ENCODE measurements at places on chromosomes 5 and 9.

- no peak for DNase-seq
Observed at GRCh38 chr5:5353681-5354080, 68.8 kb upstream of the ICE1 start.

DNA sequence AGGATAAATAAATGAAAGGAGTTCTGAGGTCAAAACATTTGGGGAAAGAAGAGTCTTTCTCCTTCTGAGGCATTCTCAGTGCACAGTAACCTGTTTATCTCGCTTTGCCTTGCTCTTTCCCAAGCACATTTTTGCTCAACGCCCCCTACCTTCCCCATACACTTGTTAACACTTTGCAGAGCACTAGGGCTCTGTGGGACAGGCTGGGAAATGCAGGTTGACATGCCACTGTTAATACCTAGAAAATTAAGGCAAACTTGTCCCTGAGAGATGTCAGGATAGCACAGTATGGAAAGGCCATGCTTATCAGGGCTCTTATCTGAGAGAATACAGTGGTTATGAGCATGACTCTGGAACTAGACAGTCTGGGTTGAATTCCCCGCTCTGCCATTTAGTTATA lies 152.0 kb downstream of the DOCK8 start:
- DNase-seq = no peak

- no peak for DNase-seq
Observed at GRCh38 chr5:132651838-132652469, 6.0 kb upstream of the IL13 start.

- DNase-seq = peak; percentile 86
Observed at GRCh38 chr9:126781186-126782052, 23.4 kb upstream of the ZBTB43 start.

DNA sequence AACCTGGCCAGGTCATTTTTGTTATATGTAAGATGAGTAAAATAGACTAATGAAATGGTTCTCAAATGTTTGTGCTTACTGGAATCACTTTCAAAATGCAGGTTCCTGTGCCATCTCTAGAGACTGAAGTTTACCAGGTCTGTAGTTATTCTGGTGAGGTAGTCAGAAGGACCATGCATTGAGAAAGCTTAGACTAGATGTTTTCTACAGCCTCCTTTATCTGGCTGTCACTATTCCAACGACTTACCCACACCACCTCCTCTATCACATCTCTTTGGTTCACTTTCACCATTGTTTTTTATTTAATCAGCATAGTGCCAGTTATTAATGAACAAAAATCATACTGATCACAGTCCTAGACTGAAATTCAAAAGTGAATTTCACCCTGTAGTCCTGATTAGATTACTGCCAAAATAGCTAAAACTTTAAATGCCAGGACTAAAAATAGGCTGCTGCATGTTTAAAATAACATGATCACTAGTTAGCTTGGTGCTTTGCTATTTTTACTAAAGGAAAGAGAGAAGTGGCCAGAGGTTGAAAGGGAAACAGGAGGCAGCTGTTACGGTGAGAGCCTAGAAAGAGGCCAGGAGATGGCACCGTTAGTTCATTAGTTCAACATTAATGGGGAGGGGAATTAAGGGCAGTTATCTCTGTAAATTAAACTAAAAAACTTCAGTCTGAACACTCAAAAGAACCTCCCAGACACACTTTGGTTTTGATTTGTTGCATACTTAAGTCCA lies 13.9 kb upstream of the FNIP1 start:
- DNase-seq = no peak

- no peak for DNase-seq
Observed at GRCh38 chr5:82538339-82539034, 260.3 kb upstream of the RPS23 start.

DNA sequence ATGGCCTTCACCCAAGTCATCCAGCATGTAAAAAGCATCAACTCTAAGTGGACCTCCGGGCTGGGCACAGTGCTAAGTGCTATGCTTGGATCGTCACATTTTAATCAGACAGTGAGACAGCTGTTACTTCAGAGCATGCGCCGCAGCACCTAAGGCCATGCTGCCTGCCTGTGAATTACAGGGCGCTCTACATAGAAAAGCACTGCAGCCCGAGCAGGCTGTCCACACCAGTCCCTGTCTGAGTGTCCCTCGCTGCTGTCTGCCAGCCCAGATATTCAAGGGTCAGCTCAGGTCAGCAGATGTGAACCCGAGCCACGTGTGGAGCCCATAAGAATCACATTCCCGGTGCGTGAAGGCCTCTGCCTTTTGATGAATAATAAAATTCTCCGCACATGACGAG lies 37.1 kb downstream of the AK8 start:
- DNase-seq = no peak

GRCh38 chr9:37105234-37105633 lies 15.1 kb upstream of the ZCCHC7 start:
- DNase-seq = no peak

DNA sequence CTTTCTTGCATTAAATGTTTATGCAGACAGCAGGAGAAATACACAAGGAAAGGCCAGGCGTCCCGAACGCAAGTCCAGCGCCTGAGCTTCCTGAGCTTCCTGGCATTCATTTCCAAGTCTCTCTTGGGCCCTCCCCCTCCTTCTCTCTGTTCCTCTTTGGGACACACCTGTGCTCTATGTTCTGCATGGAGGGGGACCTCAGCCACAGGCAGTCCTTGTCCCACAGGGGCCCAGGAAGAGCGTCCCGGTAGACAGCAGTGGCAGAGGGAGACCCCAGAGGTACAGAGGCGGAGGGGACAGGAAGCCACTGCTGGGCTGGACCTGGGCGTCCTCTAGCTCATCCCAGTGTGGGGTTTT lies 221.3 kb downstream of the C9orf50 start:
- no peak for DNase-seq

GRCh38 chr5:67978171-67978570 lies 237.4 kb upstream of the PIK3R1 start:
- no peak for DNase-seq

DNA sequence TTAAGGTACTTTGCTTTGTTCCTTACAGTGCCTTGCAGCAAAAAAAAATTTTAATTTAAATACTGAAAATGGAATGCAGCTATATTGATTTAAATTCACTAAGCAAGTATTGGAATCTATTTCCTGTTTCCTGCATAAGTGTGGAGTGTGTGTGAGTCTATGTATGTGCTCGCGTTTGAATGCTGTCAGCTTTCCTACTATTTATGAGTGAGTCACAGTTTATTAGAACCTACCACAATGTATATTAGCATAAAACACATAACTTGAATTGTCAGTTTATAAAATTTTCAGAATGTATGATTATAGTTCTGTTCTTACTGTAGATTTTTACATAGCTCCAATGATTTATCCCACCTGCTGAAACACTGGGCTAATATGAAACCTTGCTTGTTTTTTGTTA lies 302.1 kb downstream of the NR2F1-AS1 start:
- DNase-seq = no peak

- DNase-seq = no peak
Observed at GRCh38 chr9:35816708-35817107, 1.9 kb upstream of the HINT2 start.

DNA sequence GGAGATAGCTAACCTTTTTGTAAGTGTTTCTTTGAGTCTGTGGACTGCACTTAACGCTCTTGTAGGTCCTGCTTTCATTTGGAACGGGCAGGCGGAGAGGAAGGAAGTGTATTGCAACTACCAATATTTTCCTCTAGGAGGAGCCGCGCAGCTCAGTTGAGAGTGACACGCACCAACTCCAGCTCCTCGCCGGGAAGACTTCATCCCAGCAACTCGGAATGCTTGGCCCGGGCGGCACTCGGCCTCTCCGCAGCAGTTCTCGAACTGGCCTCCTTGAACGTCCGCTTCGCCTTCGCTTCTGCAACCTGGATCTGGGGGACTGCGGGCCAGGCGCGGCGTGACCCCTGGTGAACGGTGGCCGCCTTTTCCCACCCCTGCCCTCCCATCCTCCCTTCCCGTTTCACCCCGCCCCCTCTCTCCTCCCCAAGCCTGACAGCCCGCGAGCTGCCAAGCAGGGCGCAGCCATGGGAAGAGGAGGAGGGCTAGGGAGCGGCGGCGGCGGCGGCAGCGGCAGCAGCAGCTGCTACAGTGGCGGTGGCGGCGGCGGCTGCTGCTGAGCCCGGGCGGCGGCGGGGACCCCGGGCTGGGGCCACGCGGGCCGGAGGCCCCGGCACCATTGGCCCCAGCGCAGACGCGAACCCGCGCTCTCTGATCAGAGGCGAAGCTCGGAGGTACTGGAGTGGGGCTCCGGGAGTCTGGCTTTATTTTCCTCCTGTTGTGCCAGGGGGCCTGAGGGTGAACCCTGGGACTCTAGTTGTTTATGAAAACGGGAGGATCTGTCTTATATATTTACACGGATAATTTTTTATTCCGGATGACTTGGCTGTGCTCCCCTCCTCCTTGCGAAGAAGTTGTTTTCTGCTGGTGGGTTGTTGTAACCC lies at the start of gene GHR:
TSS of gene GHR (plus strand) at position 155 of the 881 bp plus-strand sequence. CDS start 142,436 bp downstream, outside the sequence.
- peak; percentile 8 for DNase-seq

- DNase-seq = no peak
Observed at GRCh38 chr5:52073993-52074689, 690.9 kb downstream of the ISL1 start.

DNA sequence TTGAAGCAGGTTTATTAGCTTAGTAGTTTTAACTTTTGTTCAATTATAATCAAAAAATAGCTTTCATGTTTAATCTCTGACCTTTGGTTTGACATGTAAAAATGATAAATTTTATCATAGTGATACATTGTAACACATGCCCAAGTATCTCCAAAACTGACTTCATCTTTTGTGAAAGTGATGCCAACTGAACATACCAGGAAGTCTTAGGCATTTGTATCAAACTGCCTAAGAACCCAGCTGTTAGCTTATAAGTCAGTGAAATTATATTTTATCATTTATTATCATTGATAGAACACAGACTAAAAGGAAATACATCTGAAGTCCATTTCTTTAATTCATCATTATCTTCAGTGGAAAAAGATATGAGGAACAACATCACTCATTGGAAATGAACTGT lies 39.1 kb downstream of the NIPBL start:
- DNase-seq = no peak

GRCh38 chr5:128413356-128413755 lies 124.7 kb downstream of the FBN2 start:
- DNase-seq = no peak

DNA sequence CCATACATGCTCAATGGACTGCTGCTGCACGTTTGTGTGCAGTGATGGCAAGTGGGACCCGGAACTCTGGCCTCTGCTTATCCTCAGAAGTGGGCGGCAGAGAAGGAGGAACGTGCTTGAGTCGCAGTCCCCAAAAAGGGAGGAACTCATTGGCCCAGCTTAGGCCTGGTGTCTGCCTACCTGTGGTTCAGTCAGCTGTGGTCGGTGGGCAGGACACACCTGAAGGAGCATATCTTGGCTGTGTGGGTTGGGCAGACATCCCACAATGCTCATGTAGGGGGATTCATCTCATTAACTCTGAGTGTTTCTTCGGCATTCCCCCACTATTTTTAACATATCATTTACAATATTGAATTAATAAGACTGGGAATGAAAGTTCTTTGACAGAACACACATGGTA lies 122.9 kb upstream of the IL12B start:
- no peak for DNase-seq

- no peak for DNase-seq
Observed at GRCh38 chr5:147377682-147378081, 132.2 kb downstream of the DPYSL3 start.

DNA sequence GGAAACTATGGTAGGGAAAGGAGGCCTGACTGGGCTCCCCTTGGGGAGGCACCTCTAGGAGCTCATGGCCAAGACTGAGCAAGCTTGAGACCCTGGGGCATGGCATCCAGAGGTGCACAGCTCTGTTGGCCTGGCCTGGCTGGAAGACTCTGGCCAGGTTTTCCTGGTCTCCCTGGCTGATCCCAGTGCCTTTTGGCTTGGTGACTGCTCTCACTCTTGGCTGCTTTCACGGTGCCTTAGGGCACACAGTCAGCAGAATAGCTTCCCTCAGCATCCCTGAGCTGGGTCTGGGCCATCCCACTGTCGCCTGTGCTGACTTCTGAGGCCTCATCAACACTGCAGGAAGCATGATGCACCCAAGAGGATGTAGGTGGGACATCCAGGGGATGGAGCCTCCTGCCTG lies 13.4 kb upstream of the DELE1 start:
- no peak for DNase-seq

- no peak for DNase-seq
Observed at GRCh38 chr9:2227144-2227867, 212.2 kb downstream of the SMARCA2 start.

DNA sequence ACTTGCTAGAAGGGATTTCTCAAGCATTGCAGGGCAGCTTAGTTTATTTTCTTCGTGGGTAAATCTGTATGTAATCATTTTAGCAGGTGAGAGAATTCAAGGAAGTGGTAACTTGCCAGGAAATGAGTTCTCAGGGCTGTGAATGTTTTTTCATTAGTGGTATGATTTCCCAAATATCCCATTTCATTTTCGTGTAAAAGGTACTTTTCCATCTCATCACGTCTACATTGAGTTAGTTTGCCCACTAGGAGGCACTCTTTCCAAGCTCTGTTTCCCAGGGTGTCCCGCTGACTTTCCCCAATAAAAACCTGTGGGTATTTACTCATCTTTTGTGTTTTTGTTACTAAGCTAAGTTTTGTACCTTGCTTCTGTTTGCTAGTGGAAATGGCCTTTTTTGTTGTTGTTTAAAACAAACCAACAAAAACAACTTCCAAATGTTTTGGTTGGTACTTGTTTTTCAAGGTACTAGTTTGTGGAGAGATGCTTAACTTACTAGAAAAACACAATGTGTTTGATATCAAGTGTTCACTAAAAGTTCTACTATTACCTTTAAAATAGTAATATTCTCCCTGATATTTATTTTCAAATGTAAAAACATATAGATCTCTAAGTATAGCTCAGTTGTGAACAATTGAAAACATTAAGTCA lies 373.6 kb downstream of the ADGRV1 start:
- peak; percentile 17 for DNase-seq

- no peak for DNase-seq
Observed at GRCh38 chr5:73327908-73328455, 120.6 kb downstream of the FOXD1 start.

GRCh38 chr9:108234811-108235210 lies 621.0 kb downstream of the ACTL7B start:
- no peak for DNase-seq

DNA sequence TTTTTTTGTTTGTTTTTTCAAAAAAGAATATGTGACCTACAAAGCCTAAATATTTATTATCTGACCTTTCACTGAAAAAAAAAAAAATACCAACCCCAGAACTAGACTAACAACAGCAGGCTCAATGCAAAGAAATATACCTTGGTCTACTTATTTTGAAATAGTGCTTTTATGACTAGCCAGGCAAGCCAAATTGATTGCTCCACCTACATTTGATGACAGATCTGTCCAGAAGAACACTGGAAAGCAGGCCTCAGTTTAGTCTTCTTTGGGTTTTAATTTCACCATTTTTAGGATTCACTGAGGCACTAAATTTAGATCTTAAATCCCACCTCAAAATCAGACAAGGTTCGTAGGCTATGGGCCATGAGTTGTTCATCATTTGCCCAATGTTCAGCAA lies 97.3 kb downstream of the PLPP1 start:
- no peak for DNase-seq

GRCh38 chr9:127263664-127264063 lies 910 bp upstream of the GARNL3 start:
- DNase-seq = no peak

GRCh38 chr9:33014665-33015014 lies 10.4 kb upstream of the DNAJA1 start:
- no peak for DNase-seq

Measured in activated naive CD4-positive, alpha-beta T cell treated with Interleukin-2 at 50 U/mL for 16 hours (primary cell).